ENCODE measurements at places on chromosomes 6 and 20.

- no peak for DNase-seq
Measured at GRCh38 chr20:49183444-49183843, 4.7 kb downstream of the STAU1 start.

DNA sequence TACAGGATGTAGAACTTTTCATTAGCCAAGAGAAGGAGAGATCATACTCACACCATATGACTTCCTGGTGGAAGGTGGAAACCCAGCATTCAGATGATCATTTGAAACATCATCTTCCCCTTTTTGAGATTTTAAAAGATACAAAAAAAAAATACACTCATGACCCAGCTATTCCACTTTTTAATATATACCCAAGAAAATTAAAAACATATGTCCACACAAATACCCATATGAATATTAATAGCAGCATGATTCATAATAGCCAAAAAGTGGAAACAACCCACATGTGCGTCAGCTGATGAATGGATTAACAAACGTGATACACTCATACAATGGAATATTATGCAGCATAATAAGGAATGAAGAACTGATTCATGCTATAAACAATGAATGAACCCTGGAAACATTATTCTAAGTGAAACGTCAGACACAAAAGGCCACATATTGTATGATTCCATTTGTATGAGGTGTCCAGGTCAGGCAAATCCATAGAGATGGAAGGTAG lies 130.0 kb upstream of the SGK1 start:
- DNase-seq: no peak

GRCh38 chr20:41142245-41142644 lies 4.9 kb downstream of the PLCG1 start:
- DNase-seq: peak; percentile 33

DNA sequence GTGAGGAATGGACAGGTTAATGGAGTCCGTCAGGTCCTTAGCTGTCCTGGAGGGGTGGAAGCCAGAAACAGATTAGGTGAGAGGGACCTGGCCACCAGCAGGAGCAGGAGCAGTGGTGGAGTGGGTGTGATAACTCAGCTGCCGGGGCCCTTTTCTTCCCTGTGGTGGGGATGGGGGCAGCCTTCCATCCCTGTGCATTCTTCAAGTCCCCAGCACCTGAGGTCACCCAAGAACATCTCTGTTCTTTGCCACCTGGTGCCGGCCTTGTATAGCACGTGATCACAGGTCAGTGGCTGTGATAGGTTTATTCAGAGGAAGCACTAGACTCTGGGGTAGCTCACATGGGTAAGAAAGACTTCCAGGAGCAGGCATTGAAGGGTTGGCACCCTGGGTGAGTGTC lies 16.6 kb downstream of the ERGIC3 start:
- DNase-seq: no peak

DNA sequence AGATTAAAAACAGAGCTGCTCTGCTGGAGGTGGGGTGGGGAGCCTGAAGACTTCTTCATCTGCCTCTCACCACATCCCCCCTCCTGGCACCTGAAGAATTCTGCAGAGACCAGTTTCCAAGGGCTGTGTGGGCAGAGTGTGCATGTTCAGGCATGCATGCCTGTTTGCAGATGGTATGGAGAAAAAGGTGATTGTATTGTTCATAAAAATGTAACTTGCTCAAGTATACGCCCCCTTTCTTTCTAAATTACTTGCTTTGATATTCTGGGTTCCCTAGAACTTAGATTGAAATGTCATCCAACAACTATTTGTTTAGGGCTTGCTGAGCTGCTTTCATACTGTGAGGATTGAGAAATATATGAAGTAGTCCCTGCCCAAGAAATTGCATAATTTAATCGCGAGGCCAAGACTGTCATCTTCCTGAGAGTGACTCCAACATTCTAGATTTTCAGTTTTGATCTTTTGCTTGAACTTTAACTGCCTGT lies 83.6 kb downstream of the LCA5 start:
- no peak for DNase-seq

- no peak for DNase-seq
Measured at GRCh38 chr6:40355532-40355931, 231.6 kb downstream of the LRFN2 start.

DNA sequence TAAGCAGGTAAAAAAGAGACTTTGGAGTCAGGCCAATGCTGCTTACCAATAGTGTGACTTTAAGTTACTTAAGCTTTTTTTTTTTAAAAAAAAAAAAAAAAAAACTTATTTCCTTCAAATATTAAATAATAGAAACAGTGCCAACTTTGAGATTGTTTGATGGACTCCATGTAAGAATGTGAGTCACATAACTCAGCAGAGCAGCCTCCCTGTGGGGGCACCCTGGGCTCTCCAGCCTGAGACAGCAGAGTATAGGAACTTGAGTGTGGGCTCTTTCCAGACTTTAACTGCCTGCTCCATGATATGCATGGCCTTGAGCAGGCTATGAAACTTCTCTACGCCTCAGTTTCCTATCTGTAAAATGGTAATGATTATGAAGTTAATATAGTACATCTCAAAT lies 113.3 kb upstream of the SAMD5 start:
- no peak for DNase-seq

DNA sequence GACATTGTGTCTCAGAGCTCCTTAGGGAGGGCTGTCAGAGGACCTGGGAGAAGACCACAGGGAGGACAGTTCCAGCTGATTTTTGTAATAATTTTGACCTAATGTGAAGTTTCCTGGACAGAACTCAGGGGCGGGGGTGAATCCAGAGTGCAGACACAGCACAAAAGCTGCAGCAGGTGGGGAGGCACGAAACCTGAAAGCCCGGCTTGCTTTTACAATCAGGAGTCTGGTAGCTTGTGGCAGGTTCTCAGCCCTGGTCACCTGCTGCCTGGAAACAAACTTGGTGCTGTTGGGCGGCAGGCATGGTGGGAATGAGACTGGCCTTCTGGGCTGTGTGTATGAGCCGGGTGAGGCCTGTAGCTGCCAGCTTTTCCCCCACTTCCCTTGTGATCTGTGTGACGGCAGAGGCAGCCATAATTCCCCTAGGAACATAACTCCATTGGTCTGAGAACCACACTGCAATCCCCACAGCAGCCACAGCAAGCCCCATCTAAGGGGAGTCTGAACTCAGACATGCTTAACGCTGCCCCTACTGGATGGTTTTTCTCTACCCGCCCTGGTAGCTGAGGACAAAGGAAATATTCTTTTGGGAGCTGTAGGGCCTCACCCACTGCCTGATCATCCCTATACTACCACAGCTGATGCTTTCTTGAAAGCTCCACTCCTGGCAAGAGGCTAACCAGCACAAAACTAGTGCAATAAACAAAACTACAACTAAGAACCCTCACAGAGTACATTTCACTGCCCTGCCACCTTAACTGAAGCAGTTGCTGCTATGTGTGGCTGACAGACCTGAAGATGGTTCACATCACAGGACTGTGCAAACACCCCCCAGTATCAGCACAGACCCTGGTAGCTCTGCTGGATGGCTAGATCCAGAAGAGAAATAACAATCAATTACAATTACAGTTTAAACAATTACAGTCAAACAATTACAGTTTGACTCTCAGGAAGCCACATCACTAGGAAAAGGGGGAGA lies 1055.1 kb upstream of the GJE1 start:
- DNase-seq: no peak

- no peak for DNase-seq
Measured at GRCh38 chr6:91387290-91388059, 800.6 kb upstream of the MAP3K7 start.

- no peak for DNase-seq
Measured at GRCh38 chr6:107999341-107999740, 41.3 kb upstream of the SEC63 start.

GRCh38 chr6:7776509-7776908 lies 50.6 kb downstream of the BMP6 start:
- no peak for DNase-seq

DNA sequence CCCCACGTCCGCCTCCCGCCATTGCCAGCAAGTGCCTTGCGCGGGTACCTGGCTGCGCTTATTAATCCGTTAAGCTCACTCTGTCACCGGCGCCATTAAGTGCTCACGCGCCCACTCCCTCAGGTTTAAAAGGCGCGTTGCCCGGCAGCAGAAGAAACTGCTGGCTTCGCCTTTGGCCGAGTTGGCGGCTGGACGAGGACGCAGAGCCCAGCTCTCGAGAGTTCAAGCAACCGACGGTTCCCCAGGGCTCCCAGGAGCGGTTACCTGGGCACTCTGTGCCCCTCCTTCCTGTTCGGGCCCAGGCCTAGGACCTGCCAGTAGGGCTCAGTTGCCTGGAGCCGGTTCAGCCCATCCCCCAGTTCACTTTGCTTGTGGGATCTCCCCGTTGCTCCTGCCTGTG lies at the start of gene GGTLC1:
TSS of gene GGTLC1 (minus strand) at position 219 of the 400 bp plus-strand sequence. CDS start 2,168 bp downstream, outside the sequence.
- DNase-seq: no peak

DNA sequence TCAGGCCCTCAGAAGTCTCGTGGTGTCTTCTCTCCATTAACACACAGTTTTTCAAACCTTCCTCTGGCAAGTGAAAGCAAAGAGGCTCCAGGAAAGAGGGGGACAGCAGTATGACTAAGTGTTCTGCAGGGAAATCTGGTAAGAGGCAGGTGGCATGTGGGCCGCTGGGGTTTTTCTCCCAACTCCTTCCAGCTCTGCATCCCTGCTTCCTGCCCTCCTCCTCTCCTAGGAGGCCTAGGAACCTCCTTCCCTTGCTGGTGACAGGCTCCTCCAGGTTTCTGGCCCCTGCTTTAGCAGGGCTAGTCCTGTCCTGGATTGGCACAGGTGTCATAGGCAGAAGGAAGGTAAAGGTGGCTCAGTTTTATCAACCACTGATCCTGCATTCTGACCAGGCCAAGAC lies 7.6 kb upstream of the ITCH start:
- DNase-seq: no peak

GRCh38 chr20:37395921-37396415 lies 50.0 kb downstream of the SRC start:
- DNase-seq: no peak

- DNase-seq: no peak
Measured at GRCh38 chr6:103769431-103769830, 1090.3 kb downstream of the HACE1 start.

DNA sequence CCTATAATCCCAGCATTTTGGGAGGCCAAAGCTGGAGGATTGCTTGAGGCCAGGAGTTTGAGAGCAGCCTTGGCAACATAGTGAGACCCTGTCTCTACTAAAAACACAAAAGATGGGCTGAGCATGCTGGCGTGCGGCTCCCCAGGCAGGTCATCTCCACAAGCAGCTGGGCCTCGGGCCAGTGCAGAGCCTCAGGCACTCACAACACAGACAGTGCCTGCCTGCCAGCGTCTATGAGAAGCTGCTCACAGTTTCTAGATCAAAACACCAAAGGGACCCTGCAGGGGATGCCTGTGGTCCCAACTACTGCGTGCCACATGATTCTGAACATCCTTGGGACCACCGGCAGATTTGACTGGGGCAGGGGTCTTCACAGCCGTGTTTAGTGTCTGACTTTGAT lies 59.4 kb downstream of the GINS1 start:
- DNase-seq: no peak

GRCh38 chr6:3157131-3157933 lies at the start of gene TUBB2A:
Gene TUBB2A (minus strand): TSS chr6:3157544. CDS start chr6:3157463, 81 bp downstream.
- peak; percentile 86 for DNase-seq

DNA sequence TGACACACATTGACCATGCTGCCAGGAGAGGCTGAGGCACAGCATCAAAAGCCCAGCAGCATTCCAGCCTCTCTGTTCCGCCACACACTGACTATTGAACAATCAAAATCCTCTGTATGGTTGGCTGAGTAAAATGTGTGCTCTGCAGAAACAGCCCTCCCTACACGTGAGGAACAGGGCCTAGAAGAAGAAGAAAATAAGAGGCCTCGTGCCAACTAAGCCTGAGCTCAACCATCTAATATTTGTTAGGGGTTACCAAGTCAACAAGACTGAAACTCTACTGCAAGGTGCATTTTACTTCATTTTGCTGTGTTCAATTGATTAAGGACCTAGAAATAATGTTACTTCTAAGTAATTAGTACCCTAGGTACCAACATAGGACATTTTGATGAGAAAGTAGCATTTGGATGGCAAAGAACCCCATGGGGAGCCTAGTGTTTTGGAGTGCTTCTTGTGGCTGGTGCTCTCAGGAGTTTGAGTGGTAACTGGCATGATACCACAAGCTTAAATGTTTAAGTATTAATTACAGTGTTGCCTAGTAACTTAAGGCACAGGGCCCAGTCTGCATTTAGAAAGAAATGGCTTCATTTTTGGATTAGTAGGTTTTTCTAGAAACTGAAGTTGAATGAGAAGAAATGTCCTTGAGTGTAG lies 146.6 kb upstream of the PLN start:
- no peak for DNase-seq

DNA sequence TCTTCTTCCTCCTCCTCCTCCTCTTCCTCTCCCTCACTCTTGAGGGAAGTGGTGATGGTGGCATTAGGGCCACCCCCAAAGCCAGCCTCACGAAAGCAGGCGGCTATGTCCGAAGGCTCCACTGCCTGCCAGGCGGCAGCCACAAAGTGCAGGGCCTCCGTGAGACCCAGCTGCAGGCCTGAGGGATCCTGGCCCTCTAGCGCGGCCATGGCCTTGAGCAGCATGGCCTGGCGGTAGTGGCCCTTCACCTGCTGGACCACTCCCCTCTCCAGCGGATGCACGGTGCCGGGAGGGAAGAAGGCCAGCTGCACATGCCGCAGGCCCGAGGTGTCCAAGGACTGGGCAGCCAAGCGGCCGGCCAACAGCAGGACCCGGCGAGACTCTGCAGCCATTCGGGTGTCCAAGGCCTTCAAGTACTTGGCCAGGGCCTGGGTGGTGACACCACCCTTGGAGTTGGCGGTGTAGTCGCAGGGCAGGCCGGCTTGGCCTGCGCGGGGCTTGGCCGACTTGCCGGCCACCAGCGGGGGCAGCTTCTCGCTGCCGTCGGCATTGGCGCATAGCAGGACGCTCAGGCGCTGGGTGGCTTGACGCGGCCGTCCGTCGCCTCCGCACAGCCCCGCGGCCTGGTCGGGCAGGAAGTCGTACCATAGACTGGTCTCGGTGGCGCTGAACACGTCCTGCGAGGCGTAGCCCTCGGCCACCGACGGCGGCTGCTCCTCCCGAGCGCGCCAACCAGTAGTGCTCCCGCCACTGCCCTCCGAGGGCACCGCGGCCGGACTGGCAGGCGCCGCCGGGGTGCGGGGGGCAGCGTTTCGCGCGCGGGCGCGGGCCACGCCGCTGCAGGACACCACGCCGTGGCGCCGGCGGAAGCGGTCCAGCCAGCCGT lies 1.1 kb downstream of the CENPB start:
- no peak for DNase-seq

DNA sequence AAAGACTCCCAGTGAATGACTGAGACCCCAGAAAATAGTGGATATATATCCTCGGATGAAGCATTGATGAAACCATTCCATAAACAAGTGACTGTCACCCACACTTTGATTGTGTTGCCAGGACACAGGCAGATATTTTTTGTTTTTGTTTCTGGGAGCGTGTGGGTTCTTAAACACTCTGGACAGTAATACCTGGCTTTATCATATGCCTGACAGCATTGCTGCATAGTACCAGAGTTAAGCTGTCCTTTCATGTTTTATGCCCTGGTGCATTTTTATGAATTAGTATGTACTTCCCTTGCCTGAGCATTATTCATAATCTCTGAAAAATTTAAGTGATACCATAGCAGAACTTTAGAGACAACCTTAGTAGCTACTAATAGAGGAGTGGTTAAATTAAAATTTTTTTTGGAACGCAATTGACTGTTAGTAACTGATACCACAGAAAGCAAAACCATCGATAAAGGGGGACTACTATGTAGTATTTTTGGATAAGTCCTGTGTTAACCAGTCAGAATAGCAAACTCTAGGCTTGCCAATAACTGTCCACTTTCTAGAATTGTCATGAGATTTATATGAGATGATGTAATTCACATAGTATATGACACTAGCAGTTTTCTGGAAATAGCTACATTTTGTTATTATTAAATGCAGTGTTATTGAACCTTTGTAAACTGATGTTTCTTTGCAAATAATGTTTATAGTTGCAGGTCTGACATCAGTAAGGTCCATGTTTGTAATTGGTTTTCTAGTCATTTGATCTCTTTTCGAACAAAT lies 30.4 kb downstream of the SENP6 start:
- DNase-seq: no peak
